H1 (cell line): ENCODE measurements at places on chromosomes 13 and 19. TPM values are rescaled to one million over a fixed set of nuclear protein-coding genes. Genes with fewer than 3 reads are reported as not detected.
A peak's percentile ranks its signal among the peaks of the same experiment; 100 is the strongest.

The RASAL3 gene
- 0.63 and 2.4 TPM in 2 replicates for polyA plus RNA-seq

The CPB2 gene
- polyA plus RNA-seq = not detected in 2 replicates

The OR7D2 gene
- 0.02 and 0.06 TPM in 2 replicates for polyA plus RNA-seq

The UBE2L5 gene
- not detected in 2 replicates for polyA plus RNA-seq

The SIGLEC14 gene
- polyA plus RNA-seq = not detected in 2 replicates

The HNRNPA1L2 gene
- polyA plus RNA-seq = 3.1 and 3.7 TPM in 2 replicates

The ZNF230 gene
- 1.1 and 1.5 TPM in 2 replicates for polyA plus RNA-seq

The COX6B1 gene
- polyA plus RNA-seq = 884 and 1,052 TPM in 2 replicates

The KCNN1 gene
- polyA plus RNA-seq = 12.5 and 19.3 TPM in 2 replicates

The PODNL1 gene
- 1.0 and 2.3 TPM in 2 replicates for polyA plus RNA-seq

The ARGLU1 gene
- 45.8 and 47.8 TPM in 2 replicates for polyA plus RNA-seq

The WDR87 gene
- polyA plus RNA-seq = not detected in 2 replicates

- no peak for DNase-seq
Measured at GRCh38 chr19:9971166-9971897, 35.0 kb upstream of the OLFM2 start.

DNA sequence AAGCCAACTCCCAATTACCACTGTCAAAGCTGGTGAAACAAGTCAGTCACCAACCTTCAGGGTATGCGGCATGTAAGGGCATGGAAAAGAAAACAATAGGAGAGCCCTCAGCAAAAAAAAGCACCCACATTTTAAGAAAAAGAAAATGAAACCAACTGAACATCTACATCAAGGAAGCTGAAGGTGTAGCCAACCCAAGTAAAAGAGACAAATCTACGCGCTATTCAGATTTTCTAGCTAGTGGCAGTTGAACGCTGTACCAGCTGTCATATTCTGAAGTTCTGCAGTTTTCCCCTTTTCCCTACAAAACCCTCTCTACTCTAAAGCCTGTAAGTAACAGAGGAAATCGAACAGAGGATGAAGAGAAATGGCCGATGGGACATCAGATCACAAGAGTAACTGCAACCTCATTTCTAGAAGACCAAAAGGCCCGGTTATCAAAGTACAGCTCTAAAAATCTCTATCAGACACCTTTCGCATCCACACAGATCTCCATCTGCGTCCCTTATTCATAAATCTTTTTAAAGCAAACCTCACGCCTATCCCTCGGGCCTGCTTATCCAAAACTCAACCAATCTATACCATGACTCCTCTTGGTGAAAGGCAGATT lies 1.4 kb downstream of the MYCBP2 start:
- DNase-seq = no peak

DNA sequence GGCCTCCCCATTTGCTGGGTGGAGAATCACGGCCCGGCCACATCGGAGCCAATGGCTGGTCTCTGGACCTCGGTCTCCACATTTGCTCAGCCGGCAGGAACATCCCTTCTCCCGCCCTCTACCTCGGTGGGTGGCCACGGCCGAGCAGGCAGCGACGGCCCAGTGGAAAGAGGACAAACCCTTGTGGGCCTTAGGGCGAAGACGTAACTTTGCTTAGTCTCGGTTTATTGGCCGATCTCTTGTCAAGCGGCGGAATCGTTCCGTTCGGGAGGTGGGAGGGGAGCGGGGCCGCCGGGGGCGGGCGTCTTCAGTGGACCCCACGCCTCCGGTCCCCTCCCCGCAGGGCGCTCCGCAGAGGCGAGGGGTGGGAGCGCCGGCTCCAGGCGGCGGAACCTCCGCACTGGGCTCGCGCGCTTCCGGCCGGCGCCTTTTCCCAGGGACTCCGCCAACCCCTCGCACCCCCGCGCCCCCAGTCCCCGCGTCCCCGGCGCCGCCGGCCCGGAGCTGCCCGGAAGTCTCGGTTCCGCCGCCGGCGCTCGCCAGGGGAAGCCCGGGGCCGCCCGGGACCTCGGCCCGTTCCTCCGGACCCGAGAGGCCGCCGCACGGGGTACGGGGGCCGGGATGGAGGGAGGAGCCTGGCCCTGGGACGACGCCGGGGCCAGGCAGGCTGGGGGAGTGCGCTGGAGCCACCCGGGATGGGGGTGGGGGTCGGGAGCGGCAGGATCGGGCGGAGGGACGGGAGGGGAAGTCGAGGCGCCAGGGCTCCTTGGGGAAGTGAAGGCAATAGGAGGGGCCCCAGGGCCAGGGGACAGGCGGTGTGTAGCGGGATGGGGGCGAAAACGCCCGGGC lies at the start of gene ZNF580:
Gene ZNF580, plus strand, starts transcription at position 426 of the 849 bp plus-strand sequence. CDS start 1,507 bp downstream, outside the sequence.
- no peak for DNase-seq

- DNase-seq = no peak
Measured at GRCh38 chr13:39825886-39826285, 170.4 kb downstream of the COG6 start.

- no peak for DNase-seq
Measured at GRCh38 chr13:114066956-114067355, 65.5 kb downstream of the RASA3 start.

GRCh38 chr19:55579766-55580621 lies 654 bp downstream of the ZNF579 start:
- DNase-seq = no peak

GRCh38 chr19:54551293-54551692 lies 22.3 kb upstream of the LILRA2 start:
- no peak for DNase-seq

- no peak for DNase-seq
Measured at GRCh38 chr13:51923983-51924539, 62.3 kb downstream of the CCDC70 start.

DNA sequence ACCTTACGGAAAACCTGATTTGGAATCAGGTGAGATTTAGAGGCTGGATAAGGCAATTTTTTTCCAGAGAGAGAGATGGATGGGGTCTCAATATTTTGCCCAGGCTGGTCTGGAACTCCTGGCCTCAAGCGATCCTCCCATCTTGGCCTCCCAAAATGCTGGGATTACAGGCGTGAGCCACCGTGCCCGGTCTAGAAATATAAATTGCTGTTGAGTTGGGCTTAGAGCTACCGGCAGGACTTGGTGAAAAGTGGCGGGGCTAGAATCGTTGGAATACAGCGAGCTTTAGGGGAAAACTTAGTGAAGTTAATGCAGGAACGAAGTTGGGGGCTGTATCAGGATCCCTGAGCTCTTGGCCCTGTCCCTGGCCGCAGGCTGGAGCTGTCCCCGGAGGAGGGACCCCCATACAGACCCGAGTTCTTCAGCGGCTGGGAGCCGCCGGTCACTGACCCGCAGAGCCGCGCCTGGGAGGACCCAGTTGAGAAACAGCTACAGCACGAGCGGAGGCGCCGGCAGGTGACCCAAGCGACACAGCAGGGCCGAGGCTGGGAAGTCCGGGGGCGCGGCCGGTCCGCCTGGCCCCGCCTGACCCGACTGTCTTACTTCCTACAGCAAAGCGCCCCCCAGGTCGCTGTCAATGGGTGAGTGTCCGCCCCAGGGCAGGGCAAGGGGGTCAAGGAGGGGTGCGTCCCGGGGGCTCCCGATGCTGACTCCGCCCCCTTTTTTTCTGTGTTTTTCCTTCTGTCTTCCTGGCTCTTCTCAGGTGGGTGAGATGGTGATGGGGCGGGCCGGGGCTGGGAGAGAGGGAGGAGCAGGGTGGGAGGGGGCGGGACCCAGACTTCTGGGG lies 7.6 kb downstream of the EPS8L1 start:
- DNase-seq = peak; percentile 74

GRCh38 chr13:46565808-46566750 lies 13.1 kb downstream of the LRCH1 start:
- no peak for DNase-seq

DNA sequence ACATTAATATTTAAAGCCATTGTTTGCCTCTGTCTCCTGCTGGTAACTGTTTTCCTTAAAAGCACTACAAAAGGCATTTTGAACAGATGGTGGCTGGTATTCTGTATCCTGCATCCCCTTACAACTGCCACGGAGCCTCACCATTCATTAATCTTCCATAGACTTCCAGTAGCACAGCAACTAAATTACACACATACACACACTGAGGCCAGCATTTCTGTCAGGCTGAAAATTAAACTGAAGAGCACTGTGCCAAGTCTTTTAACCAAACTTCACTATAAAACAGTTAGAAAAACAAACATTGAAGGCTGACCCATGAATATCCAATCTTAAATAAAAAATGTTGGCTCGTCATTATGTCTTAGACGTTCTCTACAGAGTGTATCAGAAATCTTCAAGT lies 697.8 kb downstream of the DACH1 start:
- no peak for DNase-seq

GRCh38 chr19:32129141-32129540 lies 216.3 kb upstream of the ZNF507 start:
- DNase-seq = no peak

GRCh38 chr19:45177817-45178261 lies at the start of gene TRAPPC6A:
TSS of gene TRAPPC6A (minus strand) at chr19:45178237. CDS start at chr19:45178218, 19 bp downstream.
- no peak for DNase-seq

DNA sequence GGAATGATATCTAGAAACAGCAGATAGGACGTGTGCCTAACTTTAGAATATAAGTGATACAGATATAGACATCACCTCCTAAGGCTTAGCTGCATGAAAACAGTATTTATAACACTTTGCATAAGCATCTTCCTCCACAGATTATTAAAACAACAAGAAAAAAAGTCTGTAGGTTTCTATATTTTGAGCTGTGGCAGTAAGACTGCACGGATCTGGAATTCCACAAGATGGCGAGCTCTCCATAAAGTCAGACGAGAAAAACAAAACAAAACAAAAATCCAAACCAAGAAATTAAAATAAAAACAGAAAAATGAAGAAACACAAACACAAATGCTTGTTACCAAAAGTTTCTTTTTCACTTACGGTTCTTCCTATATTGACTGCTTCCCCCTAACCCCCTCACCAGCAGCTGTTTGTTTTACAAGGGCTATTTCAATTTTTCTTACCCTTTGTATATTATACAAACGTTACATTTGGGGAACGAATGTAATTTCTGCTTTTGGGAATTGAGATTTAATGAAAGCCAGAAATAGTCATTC lies 285.8 kb downstream of the MYO16 start:
- no peak for DNase-seq

DNA sequence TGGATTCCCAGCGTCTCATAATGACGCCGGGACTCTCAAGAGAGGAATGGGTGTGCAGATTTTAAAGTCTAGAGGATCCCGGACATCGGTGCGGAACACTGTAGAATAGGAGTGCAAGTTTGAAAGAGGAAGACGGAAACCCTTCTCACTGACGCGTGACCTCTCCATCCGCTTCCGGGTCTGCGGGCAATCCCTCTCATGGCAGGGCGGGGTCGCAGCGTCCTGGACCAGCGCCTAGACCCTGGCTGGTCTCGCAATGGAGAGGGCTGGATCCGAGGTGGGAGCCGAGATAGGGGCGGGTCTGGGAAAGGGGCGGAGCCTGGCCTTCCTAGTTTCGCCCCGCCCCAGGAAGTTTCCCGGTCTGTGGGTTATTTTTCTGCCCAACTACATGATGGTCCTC lies 4.6 kb upstream of the ZNF845 start:
- no peak for DNase-seq

- DNase-seq = no peak
Measured at GRCh38 chr13:109496216-109496615, 290.2 kb downstream of the IRS2 start.

GRCh38 chr13:80604098-80604497 lies 263.2 kb upstream of the SPRY2 start:
- no peak for DNase-seq

DNA sequence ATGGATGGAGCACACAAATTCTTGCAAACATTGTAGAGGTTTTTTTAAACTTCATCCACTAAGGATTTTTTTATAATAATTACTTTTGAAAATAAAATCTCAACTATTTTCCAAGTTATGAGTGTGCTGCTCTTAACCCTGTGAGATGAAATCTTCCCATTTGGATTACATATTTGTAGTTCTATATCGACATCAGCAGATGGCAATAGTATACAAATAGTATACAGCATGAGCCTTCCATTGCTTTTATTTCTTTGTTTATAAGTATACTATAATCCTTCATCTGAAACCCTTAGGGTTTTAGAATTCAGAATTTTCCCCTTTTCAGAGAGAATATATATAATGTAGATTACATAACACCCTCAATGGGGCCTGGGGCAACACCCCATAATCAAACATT lies 70.5 kb downstream of the GJA3 start:
- DNase-seq = no peak
